ENCODE measurements at places on chromosomes 6 and 20.
A peak's percentile ranks its signal among the peaks of the same experiment; 100 is the strongest.

- no peak for DNase-seq
Measured at GRCh38 chr6:170455335-170455979, 97.7 kb downstream of the PSMB1 start.

GRCh38 chr6:44000164-44000842 lies 126.9 kb downstream of the MRPL14 start:
- DNase-seq, result no peak

- peak; percentile 23 for DNase-seq
Measured at GRCh38 chr20:59032713-59033059, 551 bp upstream of the ATP5F1E start.

- no peak for DNase-seq
Measured at GRCh38 chr20:60299951-60300350, 341.7 kb downstream of the CDH26 start.

DNA sequence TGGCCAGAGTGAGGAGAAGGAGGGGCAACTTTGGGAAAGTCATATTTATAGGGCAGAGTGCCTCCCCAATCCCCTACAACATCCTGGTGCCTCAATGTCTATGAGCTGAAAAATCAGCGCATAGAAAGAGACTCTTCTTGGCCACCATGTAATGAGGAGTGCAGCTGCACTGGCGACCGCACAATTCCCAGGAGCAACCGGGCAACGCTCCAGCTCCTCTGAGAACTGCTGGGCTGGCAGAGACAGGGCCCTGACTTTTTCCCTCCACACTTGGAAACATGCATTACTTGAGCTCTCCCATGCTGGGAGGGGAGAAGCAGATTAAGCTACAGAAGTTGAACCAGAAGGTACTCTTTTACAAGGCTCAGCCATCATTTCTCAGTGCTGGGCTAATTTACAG lies 31.4 kb upstream of the MARCKS start:
- DNase-seq, result peak; percentile 88

GRCh38 chr20:57910716-57911115 lies 200.9 kb upstream of the PMEPA1 start:
- no peak for DNase-seq

DNA sequence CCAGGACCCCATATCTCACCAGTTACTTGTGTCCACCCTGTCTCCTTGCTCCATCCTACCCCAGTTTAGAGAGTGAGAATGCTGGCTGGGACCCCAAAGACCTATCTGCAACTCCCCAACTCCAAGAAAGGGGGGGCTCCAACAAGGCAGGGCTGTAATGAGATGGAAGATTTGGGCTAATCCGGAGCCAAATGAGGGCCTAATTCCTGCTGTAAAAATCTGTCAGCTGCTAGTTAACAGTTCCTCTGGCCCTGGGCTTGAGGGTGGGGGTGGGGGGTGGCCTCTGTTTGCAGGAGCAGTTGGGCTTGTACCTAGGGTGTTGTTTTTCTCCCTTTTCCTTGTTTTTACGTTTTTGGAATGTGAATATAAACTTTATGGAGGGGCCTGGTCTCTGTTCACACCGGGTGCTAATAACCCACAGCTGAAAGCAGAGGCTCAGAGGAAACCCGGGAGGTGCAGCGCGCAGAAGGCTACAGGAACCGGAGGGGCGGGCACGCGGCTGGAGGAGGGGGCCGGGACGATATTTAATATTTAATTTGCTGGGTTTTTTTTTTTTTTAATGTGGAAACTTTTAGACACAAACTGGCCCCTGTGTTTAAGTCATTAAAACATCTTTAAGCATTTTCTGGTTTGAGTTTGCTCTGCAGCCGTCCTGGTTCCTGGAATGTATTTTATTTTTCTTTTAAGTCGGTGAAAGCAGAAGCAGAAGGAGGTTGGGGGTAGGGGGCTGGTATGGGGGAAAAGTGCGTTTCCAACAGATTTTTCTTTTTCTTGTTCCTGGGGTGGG lies 70.7 kb downstream of the NCR2 start:
- no peak for DNase-seq

GRCh38 chr6:80673367-80673766 lies 566.9 kb downstream of the BCKDHB start:
- DNase-seq, result no peak

GRCh38 chr6:112682071-112682470 lies 334.9 kb downstream of the RFPL4B start:
- DNase-seq, result no peak

DNA sequence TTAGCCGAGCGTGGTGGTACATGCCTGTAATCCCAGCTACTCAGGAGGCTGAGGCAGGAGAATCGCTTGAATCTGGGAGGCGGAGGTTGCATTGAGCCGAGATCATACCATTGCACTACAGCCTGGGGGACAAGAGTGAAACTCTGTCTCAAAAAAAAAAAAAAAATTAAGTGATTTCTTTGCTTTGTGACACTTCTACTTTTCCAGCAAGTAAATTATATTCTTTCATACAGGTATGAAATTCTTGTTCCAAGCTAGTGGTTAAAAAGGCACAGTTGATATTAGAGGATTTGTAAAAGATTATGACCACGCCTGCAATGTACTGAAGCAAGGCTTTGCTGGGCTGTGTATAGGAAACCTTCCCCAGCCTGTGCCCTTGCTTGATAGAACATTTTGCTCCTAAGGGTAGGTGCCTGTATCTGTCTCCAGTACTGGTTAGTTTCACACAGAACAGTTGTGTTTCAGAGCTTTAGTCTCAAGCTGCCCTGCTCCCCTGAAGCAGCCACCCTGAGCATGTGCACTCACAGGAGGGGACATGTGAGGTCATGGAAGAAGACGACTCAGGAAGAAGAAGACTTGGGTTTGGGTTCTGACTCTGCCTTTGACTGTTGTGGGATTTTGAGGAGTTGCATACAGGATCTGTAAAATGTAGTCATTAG lies 10.2 kb downstream of the PTPN1 start:
- no peak for DNase-seq
